ENCODE measurements at places on chromosomes 7 and 10.

DNA sequence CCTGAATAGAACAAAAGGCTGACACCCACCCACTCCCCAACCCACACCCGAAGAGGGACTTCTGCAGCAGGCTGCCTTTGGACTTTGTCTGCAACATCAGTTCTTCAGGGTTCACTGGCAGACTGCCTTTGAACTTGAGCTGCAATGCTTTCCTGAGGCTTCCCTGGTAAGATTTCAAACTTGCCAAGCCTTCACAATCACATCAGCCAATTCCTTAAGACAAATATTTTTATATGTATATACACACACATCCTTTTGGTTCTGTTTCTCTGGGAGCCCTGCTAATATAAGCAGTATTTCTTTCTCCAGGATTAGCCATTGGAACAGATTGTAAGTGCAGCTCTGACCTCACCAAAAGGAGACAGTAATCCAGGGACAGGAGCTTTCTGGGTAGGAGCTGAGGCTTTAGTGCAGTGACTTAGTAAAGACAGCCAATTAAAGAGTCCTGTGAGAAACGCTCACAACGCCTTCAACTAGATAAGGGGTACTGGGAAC lies 55.6 kb upstream of the KMT2E start:
- no peak for DNase-seq

DNA sequence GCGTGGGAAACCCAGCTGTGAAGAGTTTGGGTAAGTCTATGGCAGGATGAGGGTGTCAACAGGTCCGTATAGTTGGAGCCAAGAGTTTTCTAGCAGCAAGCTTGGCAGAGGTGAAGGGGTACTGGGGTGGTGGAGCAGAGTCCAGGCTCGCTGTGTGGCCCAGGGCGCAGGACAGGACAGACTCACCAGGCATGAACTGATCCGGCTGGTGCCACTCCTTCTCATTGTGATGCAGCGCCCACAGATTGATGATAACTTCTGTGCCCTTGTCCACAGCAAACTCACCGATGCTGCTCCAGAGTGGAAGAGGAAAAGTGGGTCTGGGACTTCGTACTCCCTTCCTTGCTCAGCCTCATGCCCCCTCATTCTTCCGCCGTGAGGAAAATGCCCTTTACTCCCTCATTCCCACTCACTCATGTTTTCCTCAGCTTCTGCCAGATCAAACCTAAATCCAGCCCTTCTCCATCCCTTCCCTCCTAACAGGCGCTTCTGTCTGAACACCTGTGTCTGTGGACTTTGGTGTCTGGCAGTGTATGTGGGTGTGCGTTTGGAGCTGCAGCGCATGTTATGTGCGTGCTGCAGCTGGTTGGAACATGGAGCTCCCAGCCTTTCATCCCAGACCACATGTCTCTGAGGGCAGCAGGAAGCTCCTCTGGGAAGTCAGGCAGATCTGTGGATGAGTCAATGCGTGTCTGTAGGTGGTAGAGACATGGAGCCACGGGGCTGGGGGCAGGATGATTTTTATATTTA lies 5.7 kb downstream of the CYP17A1 start:
- no peak for DNase-seq

GRCh38 chr10:97003804-97004201 lies 171.7 kb downstream of the LCOR start:
- no peak for DNase-seq

DNA sequence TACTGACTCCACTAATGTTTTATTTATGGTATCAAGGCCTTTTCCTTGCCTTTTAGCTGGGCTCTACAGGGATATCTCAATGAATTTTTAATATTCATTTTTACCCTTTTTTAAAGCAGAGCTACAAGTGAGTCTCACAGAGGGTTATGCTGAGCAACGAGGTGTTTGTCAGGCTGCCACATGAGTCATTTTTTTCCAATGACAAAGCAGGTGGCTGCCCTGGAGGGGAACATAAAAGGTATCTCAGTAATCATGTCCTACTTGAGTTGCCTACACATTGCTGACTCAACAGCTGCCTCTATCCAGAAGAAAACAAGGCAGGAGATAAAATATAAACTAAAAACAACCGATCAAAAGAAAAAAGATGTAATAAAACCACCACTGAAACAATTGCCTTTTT lies 1004.9 kb upstream of the POT1 start:
- DNase-seq = no peak

DNA sequence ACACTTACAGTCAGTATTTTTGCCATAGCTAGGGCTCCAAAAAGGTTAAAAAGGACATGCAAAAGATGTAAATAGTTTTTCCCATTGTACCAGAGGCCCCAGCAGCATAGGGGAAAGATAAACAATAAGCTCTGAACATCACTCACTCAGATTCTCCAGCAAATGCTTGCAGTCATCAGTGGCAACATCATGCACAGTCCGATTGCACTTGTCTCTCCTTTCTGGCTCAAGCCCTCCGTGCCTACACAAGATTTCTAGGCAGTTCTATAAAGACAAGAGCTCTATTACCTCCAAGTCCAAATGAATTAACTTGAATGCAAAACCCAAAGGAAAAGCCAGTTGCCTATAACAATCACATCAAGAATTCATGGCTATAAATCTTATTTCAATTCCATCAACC lies 106.3 kb downstream of the CTTNBP2 start:
- no peak for DNase-seq

GRCh38 chr7:85177316-85177715 lies 9.5 kb downstream of the SEMA3D start:
- no peak for DNase-seq

All from germinal center (tissue), 1 donor.